ENCODE measurements at places on chromosomes 3 and 15.

DNA sequence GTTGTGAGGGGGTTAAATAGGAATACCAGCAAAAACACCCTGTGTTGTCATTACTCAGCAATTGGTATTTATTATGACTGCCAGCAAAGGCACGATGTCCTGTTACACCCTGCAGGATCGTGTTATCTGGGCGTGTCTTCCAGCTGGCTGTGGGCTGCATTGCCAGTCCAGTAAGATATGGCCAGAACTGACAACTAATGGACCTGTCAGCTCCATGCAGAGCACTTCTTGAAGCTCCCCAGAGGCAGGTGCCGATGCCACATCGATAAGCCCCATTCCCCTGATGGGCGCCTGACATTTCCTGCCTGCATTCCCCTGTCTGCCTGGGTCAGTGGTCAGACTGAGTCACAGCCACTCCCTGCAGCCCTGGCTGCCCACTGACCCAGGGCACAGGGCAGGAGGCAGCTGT, 79.7 kb upstream of the RASGRF1 start:
- DNase-seq: no peak

DNA sequence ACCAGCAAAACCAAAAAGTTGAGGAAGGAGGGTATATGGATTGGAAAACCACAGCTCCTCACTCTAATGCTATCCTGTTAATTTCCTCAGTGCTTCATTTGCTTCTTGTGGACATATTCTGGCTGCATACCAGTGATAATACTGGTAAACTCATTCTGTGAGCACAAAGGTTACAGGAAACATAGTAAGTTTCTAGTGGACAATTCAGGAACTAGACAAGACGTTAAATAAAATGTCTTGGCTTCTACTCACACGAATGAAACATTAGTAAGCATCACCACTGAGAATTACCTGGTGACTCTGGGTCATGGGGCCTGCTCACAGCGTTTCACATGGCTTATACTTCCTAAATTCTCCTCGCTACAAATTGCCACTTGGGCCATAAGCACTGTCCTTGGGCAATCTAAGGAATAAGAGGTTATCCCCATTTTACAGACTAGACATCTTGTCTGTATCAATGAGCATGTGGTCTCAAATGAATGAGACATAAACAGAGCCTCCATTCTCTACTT, 20.1 kb upstream of the PPIB start:
- DNase-seq: no peak

- DNase-seq: peak; percentile 92
Measured at GRCh38 chr3:139677388-139678155, at the start of gene NMNAT3. TSS of gene NMNAT3 (minus strand) at chr3:139677972. CDS start at chr3:139627724, 50,248 bp downstream.

DNA sequence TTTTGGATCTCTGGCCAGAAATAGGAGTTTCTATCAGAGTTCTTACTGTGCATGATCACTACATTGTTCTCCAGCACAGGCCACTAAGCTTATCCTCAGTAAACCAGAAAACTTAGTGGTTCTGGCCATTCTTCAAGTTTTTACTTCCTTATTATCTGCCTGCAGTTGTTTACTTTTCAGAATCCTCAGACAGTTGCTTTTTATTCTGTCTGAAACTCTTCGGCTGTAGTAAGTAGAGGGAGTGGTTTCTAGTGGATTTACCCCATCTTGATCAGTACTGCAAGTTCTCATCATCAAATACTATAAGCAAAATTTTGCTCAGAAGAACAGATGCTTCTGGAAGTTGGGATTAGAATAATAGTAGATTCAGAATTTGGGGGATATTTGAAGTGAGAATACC, 193.0 kb upstream of the RARB start:
- no peak for DNase-seq

DNA sequence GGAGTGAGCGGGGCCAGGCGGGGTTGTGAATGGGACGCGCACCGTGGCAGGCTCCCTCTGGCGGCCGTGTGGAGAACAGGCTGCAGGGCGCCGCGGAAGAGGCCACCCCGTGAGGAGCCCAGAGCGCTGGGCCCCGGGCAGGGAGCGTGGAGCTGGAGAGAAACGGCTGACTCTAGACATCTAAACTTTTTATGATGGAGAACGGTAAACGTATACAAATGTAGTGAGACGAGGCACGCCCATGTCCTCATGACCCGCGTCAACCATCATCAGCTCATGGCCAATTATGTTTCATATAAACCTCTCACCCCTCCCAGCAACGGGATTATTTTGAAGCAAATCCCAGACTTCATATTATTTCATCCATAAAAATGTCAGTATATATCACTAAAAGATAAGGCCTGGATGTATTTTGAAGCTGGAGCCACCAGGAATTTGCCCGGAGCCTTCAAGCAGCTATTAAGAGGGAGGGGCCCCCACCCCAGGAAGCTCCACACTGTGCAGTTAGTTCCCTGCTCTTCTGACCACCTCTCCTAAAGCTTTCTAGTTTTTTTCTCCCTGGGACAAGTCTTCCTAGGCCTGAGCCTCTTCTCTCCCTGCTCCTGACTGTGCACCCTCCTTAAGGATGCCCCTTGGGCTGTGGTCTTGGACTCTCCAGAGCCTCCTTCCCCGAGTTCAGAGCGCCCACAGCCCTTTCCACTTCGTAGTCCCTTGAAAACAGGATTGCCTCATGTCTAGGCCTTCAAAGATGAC, 149.5 kb downstream of the SMAD6 start:
- peak; percentile 90 for DNase-seq

DNA sequence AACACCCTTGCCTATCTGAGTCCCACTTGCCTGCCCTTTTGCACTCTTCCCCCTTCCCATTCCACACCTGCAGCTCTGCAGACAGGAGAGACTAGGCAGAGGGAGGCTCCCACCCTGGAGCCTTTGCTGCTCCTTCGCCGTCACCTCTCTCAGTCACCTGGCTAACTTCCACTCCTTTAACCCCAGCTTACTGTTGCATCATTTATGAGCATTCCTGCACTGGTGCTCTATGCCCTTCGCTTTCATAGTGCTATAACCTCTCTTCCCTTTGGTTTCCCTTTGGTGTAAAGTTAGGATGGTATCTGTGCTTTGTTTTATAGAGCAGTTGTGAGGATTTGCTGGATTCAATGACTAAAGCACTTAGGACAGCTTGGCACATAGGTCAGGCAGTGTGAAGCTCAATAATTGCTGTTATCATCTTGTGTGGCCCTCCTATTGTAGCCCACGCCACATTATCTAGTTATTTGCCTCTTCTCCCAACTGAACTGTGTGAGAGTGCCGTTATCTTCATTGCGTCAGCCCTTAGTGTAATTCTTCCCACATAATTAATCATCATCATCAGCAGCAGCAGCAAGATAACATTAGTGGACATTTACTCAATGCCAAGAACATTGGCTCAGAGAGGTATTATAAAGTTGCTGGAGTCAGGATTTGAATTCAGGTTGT, 253.9 kb downstream of the CACNA2D3 start:
- DNase-seq: no peak

DNA sequence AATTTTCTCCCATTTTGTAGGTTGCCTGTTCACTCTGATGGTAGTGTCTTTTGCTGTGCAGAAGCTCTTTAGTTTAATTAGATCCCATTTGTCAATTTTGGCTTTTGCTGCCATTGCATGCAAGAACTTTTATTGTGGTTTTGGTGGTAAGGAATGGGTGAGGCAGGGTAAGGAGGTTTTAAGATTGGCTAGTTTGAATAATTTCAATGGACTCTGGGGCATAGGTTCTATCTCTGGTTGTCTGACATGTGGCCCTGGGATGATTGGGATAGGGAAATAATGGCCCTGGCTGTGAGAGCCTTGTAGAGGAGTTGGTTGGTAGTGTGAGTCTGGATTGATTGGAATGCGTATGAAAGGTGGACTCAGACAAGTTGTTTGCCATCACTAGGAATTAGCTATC, 38.0 kb downstream of the SEC22A start:
- no peak for DNase-seq

GRCh38 chr3:116111765-116112164, 333.5 kb downstream of the LSAMP start:
- no peak for DNase-seq

- no peak for DNase-seq
Measured at GRCh38 chr3:42052132-42052483, 39.0 kb upstream of the TRAK1 start.

DNA sequence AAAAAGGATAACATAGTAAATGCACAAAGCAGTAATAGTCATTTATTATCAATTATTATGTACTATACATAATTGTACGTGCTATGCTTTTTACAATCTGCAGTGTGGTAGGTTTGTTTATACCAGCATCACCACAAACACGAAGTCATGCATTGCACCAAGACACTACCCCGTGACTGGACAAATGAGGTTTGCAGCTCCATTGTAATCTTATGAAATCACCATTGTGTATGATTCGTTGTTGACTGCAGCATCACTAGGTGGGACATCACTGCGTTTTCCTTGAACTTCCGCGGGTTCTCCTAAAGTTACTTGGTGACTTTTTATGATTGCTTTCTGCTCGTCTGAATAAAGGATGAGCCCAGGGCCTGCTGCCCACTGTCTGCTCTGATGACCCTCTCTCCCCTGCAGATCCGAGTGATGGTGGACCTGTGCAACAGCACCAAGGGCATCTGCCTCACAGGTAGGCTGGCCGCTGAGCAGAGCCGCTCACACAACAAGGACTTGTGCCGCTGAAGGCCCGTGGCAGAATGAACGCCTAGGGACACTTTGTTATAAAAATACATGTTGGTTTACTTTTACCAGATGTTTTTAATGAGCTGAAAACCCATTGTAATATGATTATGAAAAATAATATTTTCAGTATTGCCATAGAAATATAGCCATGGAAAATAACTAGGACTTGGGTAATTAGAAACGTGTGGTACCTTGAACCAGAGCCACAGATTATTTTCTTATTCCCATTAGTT, 35.8 kb downstream of the GLDN start:
- DNase-seq: no peak

DNA sequence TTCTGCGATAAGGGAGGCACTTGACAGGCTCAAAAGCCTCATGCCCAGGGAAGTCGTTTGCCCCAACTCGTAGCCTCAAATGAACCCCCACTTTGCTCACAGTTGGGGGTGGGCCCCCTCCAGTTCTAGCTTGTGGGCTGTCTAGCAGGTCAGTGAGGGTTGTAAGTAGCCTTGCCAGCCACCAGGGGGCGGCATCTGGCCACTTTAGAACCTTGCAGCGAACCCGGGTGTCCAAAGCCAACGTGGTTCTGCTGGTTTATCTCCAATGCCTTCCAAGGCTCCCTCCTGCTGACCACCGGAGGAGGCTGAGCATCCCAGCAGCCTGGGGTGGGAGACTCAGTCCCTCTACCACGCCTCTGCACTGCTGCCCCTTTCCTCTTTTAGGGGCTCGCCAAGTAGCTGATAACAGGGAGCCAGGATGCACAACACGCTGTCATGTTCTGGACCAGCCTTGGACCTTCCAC, 9.2 kb upstream of the RBSN start:
- peak; percentile 89 for DNase-seq

DNA sequence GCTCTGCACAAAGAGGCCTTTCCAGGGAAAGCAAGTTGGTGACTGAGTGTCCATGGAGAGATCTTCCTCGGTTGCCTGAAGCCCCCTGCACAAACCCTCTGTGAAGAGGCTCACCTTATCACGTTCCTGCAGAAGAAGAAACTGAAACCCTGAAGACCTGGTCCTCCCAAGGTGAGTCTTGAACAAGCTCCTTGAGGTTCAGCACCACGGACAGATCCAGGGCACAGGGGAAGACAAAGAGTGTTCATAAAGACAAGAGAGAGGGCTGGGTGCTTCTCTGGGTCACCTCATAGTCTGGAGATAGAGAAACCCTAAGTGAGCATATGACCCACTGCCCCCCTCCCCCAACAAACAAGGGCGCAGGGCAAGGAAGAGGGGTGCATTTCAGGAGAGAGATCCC, 21.7 kb upstream of the TBC1D21 start:
- peak; percentile 66 for DNase-seq

DNA sequence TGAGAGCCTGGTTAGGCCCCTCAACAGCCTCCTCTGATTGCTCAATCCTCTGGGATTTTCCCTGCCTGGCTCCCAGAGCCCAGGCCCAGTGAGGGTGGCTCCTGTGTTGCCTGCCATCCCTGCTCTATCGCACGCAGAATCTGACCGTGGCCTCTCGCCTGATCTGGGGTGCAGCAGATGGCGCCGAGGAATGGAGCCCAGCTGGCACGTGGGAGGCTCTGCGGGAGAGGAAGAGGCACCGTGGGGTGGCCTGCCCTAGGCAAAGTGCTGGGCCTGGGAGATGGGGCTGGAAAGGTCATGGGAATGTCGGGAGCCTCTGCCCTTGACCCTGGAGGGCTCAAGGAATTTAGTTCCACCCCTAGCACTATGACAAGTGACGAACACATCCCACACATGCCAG, 10.3 kb downstream of the SV2B start:
- no peak for DNase-seq

DNA sequence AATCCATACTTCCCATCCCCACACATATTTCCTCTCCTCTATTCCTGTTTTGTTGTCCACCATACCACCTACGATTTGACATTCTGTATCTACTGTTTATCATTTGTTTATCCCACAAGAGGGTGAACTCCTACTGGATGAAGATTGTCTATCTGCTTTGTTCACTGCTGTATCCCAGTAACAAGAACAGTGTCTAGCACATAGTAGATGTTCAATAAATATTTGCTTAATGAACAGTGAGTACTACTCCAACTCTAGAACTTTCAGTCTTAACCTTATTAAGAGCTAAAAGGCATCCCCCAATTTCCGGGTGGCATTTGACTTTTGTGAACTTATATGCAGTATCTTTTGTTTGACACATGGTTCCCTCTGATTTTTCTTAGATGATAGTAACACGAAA, 1.3 kb downstream of the PYGO1 start:
- no peak for DNase-seq

DNA sequence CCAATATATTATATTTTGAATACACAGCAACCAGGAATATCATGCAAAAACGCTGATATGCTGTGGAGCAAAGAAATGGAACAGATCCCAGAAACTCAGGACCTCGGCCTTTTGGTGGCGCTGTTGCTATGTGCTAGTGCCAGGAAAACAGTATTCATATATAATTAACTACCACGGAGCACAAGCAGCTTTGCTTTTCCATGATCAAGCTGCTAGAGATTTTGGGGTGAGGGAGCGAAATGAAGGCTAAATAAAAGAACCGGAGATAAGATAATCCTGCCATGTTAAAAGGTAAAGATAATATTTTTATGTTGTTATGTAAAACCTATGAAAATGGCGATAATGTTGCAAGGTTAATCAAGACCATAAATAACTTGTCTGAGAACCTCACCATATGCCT, 157.7 kb upstream of the FAM3D start:
- no peak for DNase-seq

- DNase-seq: no peak
Measured at GRCh38 chr3:37872413-37873160, 10.9 kb downstream of the CTDSPL start.

Data from activated CD8-positive, alpha-beta memory T cell treated with anti-CD3 and anti-CD28 coated beads for 24 hours (primary cell).